NCI-H460 (cell line): ENCODE measurements at places on chromosomes 11 and 22. TPM values are rescaled to one million over a fixed set of nuclear protein-coding genes. Genes with fewer than 3 reads are reported as not detected.

DNA sequence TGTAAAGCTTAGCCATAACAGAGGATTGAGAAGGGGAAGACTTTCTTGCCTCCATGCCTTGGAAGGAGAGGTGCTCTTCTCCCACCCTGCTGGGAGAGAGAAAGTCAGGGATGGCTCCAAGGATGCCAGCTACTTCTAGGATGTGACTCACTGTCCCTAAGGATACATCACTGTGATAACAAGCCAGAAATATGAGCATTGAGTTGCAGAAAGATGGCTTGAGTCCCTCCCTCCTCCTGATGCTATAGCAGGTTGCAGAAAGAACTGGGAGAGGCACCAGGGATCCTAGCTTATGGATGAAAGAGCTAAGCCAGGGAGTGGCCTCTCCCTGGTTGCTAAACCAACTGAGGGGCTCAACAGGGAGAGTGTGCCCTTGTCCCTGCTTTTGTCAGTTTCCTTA, 27.8 kb upstream of the FJX1 start:
- DNase-seq, result no peak

The VSTM5 gene
- not detected in 2 replicates for total RNA-seq

DNA sequence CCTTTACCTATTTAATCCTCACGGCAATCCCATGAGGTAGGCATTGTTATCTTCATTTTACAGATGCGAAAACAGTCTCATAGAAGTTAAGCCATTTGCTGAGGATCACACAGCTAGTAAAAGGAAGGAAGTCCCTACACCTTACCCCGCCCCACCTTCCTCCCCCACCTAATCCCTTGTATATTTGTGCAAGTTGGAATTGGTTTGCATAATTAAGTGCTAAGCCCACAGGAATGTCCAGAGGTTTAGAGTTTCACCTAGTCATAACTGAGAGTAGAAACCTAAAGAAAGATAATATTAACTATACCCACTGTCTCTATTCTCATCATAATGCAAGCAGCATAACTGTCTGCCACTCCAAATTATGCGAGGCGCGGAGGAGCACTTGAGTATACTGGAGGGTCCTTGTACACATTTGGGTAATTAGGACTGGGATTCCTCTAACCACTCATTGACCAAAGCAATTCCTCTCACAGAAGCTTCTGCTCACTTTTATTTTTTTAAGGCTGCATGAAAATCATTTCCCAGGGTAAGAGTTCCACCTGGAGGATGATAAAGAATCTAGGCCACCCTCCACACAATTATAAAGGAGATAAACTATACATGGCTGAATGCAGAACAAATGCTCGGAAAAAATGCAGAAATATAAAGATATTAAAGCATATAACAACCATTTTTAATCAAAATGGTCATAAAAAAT, 199.9 kb downstream of the FAM181B start:
- DNase-seq, result no peak

GRCh38 chr11:45805305-45806071, 539 bp downstream of the SLC35C1 start:
- DNase-seq, result no peak

GRCh38 chr22:23673050-23673620, 17.7 kb upstream of the RGL4 start:
- no peak for DNase-seq

The MICAL2 gene
- total RNA-seq, result 0.63 and 1.4 TPM in 2 replicates

DNA sequence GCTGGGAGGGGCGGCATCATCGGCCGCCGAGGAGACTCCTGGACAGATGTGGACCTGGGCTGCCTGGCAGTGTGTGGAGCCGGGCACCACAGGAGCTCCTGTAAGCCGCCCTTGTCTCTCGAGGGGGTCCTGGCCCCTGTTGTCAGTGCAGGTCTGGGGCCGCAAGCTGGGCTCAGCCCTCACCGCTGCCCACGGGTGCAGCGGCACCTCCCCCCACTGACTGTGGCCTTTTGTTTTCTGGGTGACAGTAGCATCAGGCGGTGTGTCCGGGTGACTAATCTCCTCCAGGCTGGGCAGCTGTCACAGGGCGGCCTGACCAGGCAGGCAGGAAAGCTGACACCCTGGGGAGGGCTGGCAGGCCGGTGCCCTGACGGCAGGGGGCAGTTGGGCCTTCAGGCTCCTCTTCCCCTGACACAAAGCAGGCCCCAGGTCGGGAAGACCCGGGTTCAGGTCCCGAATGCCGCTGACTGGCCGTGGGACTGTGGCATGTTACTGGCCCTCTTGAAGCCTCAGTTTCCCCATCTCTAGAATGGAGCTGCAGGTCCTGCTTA, 16.3 kb downstream of the DGKZ start:
- no peak for DNase-seq

DNA sequence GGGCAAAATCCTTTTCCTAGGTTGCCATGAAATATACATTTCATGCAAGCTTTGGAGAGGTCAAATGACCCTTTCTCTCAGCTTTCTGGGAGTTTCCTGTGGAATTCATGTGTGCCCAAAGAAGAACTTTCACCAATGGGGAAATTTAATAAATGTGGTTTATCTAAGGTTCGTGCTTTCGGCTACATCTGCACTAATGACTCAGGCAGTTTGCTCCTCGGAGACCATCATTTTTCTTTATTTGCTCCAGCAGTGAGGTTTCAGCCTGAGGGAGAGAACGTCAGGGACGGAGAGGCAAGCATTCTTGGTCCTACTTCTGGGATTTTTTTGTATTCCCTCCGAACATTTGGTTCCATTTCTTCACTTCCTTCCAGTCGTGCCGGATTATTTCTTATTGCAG, 85.2 kb downstream of the FLI1 start:
- no peak for DNase-seq

GRCh38 chr22:19178065-19178656, 375 bp downstream of the SLC25A1 start:
- DNase-seq, result no peak

GRCh38 chr22:46654927-46655595, 34.9 kb downstream of the GRAMD4 start:
- DNase-seq, result no peak

The IL18 gene
- 4.2 and 6.0 TPM in 2 replicates for total RNA-seq

The SLC6A5 gene
- total RNA-seq, result not detected in 2 replicates

GRCh38 chr11:131373095-131373725, 2.8 kb downstream of the NTM start:
- no peak for DNase-seq

GRCh38 chr11:22477312-22477711, 139.1 kb downstream of the SLC17A6 start:
- DNase-seq, result no peak

DNA sequence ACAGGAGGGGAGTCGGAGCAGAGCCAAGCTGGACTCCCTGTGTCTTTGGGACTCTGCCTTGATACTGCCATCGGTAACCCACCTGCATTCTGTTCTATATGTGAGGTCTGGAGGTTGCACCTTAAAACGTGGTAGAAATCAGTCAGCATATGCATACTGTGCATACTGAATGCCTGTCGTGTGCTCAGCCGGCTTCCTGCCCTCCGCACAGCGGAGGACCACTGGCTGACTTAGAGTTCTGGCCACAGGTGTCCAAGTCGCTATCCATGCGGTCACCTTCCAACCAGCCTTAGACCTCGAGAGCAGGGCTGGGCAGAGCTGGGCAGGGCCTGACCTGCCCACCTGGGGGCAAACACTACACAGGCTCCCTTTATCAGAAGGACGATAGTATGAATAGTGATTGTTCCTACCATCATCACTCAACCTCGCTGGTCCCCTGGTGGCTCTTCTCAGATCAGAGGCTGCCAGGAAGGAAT, 3.8 kb downstream of the TBC1D10C start:
- DNase-seq, result no peak

DNA sequence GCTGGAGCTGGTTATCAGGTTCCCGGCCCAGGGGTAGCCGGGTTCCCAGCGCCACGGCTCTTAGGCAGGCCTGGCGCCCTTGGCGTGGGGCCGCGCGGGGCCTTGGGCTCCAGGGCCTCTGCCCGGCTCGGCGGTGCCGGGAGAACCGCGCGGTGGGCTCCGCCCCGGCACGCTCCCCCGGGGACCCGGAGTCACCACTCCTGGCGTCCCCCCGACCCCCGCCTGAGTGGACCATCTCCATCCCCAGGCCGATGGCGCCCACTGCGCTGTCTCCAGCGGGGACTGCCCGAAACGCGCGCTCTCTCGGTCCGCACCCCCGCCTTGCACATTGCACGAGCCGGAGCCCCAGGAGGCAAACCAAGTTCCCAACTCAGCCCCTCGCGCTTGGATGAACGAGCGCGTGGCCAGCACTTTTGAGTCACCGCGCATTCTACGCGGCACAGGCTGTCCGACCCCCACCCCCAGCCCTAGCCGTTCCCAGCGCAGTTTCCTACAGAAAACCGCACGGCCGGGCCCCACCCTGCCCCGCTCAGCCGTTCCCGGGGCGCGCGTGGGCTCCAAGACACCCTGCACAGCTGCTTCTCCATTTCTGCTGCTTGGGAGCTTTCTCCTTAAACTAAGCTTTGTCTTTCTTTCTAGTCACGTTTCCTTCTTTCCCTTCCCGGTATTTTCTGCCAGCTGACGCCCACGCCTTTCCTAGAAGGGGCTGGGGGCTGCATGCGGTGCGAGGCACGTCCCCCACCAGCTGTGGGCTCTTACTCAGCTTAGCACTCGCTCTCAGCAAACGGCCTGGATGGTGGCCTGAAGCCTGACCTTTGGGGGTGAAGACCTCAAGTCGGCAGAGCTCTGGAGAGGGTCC, 650 bp upstream of the CHID1 start:
- no peak for DNase-seq
